Right atrium auricular region (tissue), 2 donors: ENCODE measurements at places on chromosomes 7 and 10. TPM values are rescaled to one million over a fixed set of nuclear protein-coding genes. Genes with fewer than 3 reads are reported as not detected.
A peak's percentile ranks its signal among the peaks of the same experiment; 100 is the strongest.

The AGAP4 gene
- 3.4 TPM for total RNA-seq

The WEE2 gene
- not detected for total RNA-seq

The RBP4 gene
- total RNA-seq = 48.2 TPM

The ENO4 gene
- not detected for total RNA-seq

The STAG3 gene
- total RNA-seq = not detected

The EN2 gene
- not detected for total RNA-seq

The HOXA1 gene
- 0.20 TPM for total RNA-seq

DNA sequence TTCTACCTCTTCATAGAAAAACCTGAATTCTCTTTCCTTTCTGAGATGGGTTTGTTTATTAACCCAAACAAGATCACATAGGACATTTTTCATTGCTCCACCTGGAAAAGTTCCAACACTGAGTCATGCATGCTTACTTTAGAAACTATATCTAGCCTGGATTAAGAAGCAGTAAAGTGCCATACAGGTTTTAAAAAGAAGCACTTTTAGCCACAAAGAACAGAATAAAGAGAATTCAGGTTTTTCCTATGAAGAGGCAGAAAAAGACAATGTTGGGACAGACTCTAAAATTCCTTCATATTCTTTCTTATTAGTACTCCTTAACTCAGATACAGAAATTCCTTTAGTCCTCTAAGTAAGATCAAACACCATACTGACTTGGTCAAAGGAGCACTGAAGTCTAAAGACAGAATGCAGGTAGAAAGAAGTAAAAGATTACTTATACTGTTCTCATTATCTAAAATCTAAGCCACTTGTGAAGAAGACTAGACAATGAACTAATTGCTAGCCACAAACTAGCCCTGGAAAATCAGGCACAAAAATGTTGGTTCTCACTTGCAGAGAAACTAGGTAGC is 241.3 kb downstream of the ANK3 start:
- H3K4me3 ChIP-seq = no peak overlapping the region
- no peak for DNase-seq
- H3K27ac ChIP-seq = peak overlapping the region; percentile 50
- no peaks in the 10 kb centered on the region for H3K27me3 ChIP-seq
- peaks cover 26% of the 10 kb centered on the region for H3K4me1 ChIP-seq

DNA sequence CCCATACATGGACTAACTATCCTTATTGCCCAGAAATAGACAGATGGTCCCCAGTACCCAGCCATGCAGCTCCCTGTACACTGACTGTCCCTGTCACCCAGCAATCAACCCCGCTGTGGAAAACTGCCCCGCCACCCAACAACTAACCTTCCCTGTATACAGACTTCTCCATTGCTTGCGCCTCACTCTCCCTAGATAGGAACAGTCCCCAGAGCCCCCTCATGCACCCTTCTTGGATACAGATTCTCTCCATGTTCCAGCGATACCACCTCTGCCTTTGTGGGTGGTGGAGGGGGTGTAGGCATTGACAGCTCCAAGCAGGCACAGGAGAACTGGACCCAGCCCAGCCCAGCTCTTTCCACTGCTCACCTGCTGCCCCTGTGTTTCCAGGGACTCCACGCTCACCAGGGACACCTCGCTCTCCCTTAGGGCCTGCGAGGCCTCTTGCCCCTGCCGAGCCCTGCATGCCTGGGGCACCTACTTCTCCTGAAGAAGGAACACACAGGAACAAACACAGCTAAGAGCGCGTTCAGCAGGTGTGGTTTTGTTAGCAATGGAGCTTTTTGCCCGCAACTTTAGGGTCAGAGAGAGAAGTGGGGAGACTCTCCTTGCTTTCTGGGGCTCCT is 7.2 kb downstream of the SFTPD start:
- H3K4me3 ChIP-seq = no peak overlapping the region
- H3K4me1 ChIP-seq = no peaks in the 10 kb centered on the region
- H3K27me3 ChIP-seq = no peaks in the 10 kb centered on the region
- no peak for DNase-seq
- no peaks in the 10 kb centered on the region for H3K36me3 ChIP-seq
- H3K27ac ChIP-seq = no peak overlapping the region

GRCh38 chr7:149621776-149622175 is 124.2 kb upstream of the ZNF746 start:
- no peaks in the 10 kb centered on the region for H3K4me1 ChIP-seq
- DNase-seq = no peak
- H3K27ac ChIP-seq = no peak overlapping the region
- H3K27me3 ChIP-seq = no peaks in the 10 kb centered on the region
- peaks cover 36% of the 10 kb centered on the region for H3K36me3 ChIP-seq
- no peak overlapping the region for H3K4me3 ChIP-seq

GRCh38 chr10:72267819-72268399 is 5.8 kb upstream of the DDIT4 start:
- no peaks in the 10 kb centered on the region for H3K36me3 ChIP-seq
- H3K4me3 ChIP-seq = no peak overlapping the region
- no peak for DNase-seq
- no peaks in the 10 kb centered on the region for H3K27me3 ChIP-seq

DNA sequence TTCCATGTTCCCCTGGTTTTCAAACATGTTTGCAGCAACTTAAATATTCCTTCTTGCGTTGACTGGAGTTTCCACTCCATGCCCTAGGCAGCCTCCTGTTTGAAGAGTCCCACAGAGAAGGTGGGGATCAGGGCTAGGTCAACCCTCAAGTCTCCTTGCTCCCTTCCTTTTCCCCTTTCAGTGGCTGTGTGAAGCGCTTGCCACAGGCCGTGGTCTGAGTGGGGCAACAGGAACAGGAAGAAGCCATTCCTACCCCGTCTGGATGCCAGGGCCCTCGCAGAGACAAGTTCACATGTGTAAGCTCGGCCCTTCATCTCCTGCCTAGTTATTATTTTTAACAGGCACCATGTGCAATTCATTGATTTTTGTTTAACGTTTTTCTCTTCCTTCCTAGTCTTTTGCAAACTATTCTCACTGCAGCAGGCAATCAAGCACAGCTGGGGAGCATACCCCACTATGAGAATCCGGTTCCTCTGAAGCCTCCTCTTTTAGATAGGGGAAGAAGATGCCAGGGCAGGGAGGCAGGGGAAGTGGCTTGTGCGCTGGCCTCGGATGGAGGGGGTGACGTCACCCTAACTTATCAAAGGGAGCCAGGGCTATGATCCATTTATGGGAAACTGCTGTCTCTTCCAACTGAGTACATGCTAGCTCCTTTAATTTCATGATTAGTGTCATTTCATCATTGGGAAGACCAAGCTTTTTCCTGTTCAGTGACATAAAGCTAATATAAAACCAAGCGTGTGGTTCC is 64.2 kb downstream of the PRLHR start:
- H3K27ac ChIP-seq = no peak overlapping the region
- H3K4me1 ChIP-seq = no peaks in the 10 kb centered on the region
- H3K36me3 ChIP-seq = no peaks in the 10 kb centered on the region
- no peaks in the 10 kb centered on the region for H3K27me3 ChIP-seq

DNA sequence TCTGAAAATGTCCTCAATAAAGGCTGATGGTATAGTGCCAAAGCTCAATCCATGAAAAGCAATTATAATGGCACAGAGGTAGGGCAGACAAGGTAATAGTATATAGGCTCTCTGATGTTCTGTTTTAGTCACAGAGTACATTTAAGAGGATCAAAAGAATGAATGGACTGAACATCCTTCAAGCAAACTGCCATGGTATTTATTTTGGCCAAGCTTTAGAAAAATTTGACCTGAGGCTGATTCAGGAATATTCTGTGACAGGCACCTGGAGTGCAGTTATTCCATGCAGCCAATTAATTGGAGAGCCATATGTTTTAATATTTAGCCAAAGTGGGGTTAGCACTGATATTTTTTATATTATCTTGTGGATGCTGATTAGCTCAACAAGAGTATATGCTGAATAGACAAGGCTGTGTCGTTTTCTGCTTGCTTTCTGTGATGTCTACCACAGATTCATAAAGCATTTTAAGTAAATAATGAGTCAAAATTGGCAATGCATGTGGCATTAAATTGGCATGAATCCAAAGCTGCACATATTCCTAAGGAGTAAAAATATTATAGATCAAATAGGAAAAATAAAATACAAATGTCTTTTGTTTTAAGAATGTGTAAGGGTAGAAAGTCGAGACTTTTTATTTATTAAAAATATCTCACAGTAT is 177.4 kb downstream of the PCLO start:
- H3K27ac ChIP-seq = no peak overlapping the region
- no peaks in the 10 kb centered on the region for H3K36me3 ChIP-seq
- no peaks in the 10 kb centered on the region for H3K4me1 ChIP-seq
- DNase-seq = no peak
- no peak overlapping the region for H3K4me3 ChIP-seq
- no peaks in the 10 kb centered on the region for H3K27me3 ChIP-seq

GRCh38 chr7:38751416-38751815 is 120.2 kb upstream of the AMPH start:
- no peaks in the 10 kb centered on the region for H3K27me3 ChIP-seq
- no peak for DNase-seq
- H3K36me3 ChIP-seq = no peaks in the 10 kb centered on the region
- H3K4me1 ChIP-seq = no peaks in the 10 kb centered on the region

- no peak overlapping the region for H3K27ac ChIP-seq
- H3K4me3 ChIP-seq = no peak overlapping the region
- H3K4me1 ChIP-seq = no peaks in the 10 kb centered on the region
- no peak for DNase-seq
- H3K27me3 ChIP-seq = no peaks in the 10 kb centered on the region
- H3K36me3 ChIP-seq = no peaks in the 10 kb centered on the region
Observed at GRCh38 chr10:90378524-90379076, 479.2 kb downstream of the HTR7 start.

DNA sequence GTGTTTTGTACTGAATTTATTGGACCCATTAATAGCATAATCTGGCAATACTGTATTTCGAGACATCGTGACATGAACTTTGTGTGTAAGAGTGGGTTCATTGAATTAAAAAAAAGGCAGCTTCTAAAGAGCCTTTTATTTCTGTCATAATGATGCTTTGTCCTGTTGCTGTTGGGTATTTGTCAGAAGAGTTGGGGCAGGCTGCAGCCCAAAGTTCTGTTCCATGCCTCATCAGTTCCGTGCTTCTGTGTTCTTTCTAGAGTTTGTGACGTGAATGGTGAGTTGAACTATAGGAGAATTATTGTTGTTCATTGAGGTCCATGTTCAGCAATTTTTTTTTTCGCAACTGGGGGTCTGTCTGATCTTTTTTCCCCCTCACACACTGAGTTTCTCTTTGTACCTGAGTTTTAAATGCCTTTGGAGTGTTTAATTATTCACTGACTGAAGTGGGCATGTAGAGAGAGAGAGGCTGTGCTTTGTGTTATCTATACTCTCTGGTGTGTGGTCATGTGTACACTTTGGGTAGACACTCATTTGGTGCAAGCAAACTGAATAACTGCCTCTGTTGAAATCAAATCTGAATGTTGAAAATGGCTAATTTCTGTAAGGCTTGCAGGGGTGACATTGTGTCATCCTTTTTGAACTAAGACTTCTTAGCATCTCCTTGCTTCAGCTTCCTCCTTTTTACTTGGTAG is 69.8 kb downstream of the ADD3 start:
- H3K27ac ChIP-seq = peak overlapping the region; percentile 71
- peak overlapping the region; percentile 31 for H3K4me3 ChIP-seq
- DNase-seq = no peak
- no peaks in the 10 kb centered on the region for H3K27me3 ChIP-seq

DNA sequence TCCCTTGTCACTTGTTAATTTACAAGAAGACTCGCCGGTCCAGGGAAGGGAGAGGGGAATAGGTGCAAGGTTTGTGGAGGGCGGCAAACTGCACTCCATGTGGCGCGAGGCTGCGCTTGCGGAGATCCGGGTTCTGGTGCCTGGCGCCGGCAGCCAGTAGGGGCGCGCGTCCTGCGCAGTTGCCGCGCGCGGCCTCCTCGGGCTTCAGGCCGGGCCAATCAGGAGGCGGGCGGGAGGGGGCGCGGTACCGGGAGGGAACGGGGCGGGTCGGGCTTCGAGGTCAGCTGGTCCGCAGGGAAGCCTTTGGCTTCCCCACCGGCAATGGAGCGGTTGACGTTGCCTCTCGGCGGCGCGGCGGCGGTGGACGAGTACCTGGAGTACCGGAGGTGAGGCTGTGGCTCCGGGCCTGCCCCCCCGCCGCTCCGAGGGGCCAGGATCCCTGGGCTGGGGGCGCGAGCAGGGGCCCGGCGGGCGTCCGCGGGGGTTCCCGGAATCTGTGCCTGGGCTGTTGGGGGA is at the start of gene FAM221A:
Gene FAM221A (plus strand): TSS at position 302 of the 516 bp plus-strand sequence. CDS start 20 bp downstream, at position 322.
- peak; percentile 90 for DNase-seq
- H3K27me3 ChIP-seq = no peaks in the 10 kb centered on the region
- no peaks in the 10 kb centered on the region for H3K36me3 ChIP-seq
- peak within 1 kb of the TSS; percentile 69 for H3K4me3 ChIP-seq
- peak within 1 kb of the TSS; percentile 88 for H3K27ac ChIP-seq

GRCh38 chr7:128031901-128032604 is 816 bp upstream of the LRRC4 start:
- peak overlapping the region; percentile 66 for H3K4me3 ChIP-seq
- H3K27ac ChIP-seq = peak overlapping the region; percentile 65
- no peaks in the 10 kb centered on the region for H3K27me3 ChIP-seq
- no peaks in the 10 kb centered on the region for H3K4me1 ChIP-seq
